ENCODE measurements at places on chromosomes 16 and 17. TPM values are rescaled to one million over a fixed set of nuclear protein-coding genes. Genes with fewer than 3 reads are reported as not detected.

MYH2 gene
- total RNA-seq, result not detected

APOBR gene
- total RNA-seq, result not detected

GLP2R gene
- total RNA-seq, result 0.16 TPM

KRT12 gene
- not detected for total RNA-seq

TPSD1 gene
- not detected for total RNA-seq

RUNDC3A gene
- total RNA-seq, result not detected

CCDC200 gene
- total RNA-seq, result not detected

OMG gene
- total RNA-seq, result 3.9 TPM

ZNF385C gene
- not detected for total RNA-seq

ZG16 gene
- not detected for total RNA-seq

NPIPA1 gene
- total RNA-seq, result 52.7 TPM

DOK4 gene
- 19.5 TPM for total RNA-seq

CD300H gene
- not detected for total RNA-seq

PRKCB gene
- 0.16 TPM for total RNA-seq

PMFBP1 gene
- 0.33 TPM for total RNA-seq

CYBA gene
- total RNA-seq, result 41.5 TPM

SCGB1C2 gene
- not detected for total RNA-seq

MT1G gene
- not detected for total RNA-seq

CCL7 gene
- total RNA-seq, result not detected

AIPL1 gene
- total RNA-seq, result not detected

CACNG1 gene
- total RNA-seq, result not detected

CDK12 gene
- 43.9 TPM for total RNA-seq

JPT2 gene
- total RNA-seq, result 45.9 TPM

C1QTNF8 gene
- not detected for total RNA-seq

TBC1D3K gene
- total RNA-seq, result not detected

CLCN7 gene
- total RNA-seq, result 432 TPM

RARA gene
- 25.2 TPM for total RNA-seq

BAHCC1 gene
- 14.3 TPM for total RNA-seq

PIRT gene
- total RNA-seq, result not detected

PTGES3L gene
- total RNA-seq, result 0.65 TPM

ZNF200 gene
- total RNA-seq, result 9.7 TPM

STAC2 gene
- not detected for total RNA-seq

METTL9 gene
- total RNA-seq, result 390 TPM

DHRS11 gene
- total RNA-seq, result 1.1 TPM
